Activated CD8-positive, alpha-beta memory T cell treated with anti-CD3 and anti-CD28 coated beads, Interleukin-2, amount 50 U/mL, for 48 hours (primary cell): ENCODE measurements at places on chromosomes 16 and 17.

GRCh38 chr17:42136654-42137051 is 14.0 kb downstream of the HSPB9 start:
- DNase-seq, result no peak

DNA sequence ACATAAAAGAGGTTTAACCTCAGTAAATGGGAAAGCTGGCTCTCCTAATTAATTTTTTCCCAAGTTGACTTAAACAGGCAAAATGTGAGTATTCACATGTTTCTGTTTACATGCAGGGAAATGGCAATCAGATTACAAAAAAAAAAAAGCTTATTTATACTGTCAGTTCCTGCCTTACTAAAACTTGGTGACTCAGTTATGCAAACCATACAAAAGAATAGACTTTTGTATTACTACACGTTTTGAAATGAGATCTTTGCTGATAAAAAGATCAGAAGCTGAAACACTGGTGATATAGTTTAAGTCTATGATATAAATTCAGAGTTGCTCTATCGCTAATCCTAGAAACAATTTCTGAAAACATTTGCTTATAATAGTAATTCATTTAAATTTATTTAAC is 9.4 kb upstream of the KCNJ2 start:
- DNase-seq, result no peak

DNA sequence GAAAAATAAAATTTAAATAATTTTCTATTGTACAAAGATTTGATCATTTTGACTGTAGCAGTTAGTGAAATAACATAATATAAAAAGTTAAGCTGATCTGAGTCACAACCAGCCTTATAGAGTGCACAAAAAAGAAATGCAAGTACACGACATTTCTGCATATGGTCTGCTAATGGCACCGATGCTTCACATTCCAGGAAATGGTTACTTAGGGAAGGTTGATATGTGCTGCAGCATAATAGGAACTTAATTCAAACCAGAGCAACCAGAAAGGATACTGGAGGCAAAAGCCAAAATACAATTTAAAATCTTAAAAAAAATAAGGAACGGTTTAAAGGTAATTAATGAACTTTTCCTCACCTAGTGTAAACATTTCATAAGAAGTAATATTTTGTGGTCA is 10.0 kb upstream of the CFDP1 start:
- DNase-seq, result no peak

- DNase-seq, result no peak
Measured at GRCh38 chr17:12230481-12231354, 210.0 kb downstream of the MAP2K4 start.

DNA sequence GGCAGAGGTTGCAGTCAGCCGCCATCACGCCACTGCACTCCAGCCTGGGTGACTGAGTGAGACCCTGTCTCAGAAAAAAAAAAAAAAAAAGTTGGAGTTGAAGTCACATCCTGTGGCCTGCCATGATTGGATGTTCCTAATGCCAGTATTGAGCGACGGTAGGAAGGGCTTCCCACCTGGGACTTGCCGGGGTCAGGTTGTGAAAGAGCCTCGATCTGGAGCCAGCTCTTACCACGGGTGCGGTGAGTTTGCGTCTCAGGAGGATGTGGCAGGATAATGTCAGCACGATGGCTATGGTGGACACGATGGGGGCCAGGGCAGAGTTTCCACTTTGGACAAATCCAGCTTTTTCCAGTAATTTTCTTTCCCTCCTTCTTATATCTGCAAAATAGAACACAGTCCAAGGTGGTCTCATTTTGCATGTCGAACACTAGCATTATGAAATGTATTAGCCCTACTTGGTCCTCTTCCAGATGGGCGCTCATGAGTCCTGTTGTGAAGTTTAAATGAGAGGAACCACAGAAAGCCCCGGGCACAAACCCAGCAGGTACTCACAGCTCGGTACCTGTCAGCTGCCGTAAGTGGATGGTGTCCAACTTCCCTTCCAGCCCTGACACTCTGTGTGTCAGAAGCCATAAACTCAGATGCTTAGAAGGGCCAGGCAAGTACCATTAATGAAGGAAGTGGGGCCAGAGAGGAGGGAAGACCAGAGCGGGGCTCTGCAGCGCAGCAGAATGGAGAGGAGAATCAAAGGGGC is 22.2 kb downstream of the ABCC12 start:
- no peak for DNase-seq

DNA sequence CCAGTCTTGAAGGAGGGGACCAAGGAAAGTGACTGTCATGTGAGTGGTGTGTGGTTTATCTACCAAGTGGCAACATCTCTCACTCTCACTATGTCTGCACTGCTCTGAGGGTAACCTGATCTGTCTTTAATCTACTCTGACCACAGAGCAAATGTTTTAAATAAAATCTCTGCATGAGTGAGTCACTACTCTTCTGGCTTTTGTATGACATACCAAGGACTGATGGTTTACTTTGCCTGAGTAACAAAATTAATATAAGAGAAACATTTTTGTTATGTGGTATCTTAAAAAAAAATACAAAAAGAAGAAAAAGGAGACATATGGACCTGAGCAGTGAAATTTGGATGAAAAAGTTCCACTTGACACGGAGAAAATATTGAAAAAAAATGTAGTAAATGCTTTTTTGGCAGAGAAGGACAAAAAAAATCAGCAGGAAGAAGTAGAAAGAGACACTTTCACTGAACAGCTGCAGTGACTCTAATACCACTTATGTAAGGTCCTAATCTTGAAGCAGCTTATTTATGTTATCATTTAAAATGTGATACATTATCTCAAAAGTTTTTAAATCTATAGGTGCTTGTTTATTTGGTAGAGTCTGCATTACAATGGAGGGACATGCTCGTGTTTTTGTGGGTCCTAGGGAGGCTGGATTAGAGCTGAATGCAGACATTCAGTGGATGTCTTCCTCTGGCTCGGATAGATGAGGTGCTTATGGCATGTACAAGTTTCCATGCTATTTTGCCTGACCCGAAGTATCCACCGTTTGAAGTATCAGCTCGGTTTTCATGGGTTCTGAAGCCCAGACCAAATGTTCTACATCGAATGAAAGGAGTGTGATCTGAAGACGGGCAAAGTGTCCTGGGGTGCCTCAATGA is 240.7 kb downstream of the MAP2K6 start:
- DNase-seq, result no peak

DNA sequence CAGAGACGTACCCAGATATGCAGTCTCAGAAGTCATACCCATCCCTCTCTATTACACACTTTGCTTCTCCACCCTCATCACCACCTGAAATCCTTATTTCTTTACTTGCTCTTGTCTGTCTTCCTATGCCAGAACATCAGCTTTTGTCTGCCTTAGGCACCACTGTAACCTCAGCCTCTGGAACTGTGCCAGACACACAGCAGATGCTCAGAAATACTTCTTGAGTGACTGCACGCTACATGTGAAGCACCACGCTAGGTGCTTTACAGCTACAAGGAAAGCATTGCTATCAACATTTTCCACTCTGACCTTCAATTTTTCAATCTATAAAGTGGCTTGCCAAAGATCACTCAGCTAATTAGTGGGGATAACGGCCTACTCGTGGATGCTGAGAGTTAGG is 226.8 kb downstream of the CHD9NB start:
- no peak for DNase-seq

- no peak for DNase-seq
Measured at GRCh38 chr17:63490329-63490728, 13.5 kb downstream of the ACE start.

DNA sequence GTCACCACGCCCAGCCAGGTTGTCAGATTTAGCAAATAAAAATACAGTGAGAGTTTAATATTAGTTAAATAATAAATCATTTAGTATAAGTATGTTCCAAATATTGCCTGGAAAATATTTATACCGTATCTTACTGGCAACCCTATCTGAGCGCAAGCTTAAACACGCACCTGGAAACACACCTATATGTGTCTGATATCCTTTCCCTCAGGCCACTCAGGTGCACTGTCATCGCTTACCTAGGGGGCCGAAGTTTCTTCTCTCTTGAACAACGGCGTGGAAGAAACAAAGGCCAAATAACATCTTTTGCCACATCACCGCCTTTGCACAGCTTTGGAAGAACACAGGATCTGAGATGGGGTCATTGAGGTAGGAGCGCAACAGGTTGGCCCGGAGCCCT is 54.0 kb downstream of the LYRM1 start:
- no peak for DNase-seq

- peak; percentile 83 for DNase-seq
Measured at GRCh38 chr17:67475161-67475937, 98.3 kb downstream of the PITPNC1 start.

DNA sequence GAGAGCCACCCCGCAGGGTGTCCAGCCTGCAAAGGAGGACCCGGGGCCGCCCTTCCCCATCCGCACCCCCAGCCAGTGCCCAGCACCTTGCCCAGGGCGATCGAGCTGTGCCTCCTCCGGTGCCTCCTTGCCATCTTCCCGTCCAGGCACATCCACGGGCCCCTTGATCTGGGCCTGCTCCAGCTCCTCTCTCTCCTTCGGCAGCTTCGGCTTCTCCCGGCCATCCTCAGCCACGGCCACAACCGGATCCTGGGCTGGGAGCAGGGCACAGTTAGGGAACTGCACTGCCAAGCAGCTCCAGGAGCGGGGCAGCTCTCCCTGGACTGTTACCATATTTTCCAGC is 13.8 kb downstream of the NDUFAF8 start:
- DNase-seq, result no peak

- no peak for DNase-seq
Measured at GRCh38 chr16:20241321-20241720, 86.0 kb downstream of the GP2 start.

GRCh38 chr17:13346996-13347762 is 254.6 kb downstream of the HS3ST3A1 start:
- no peak for DNase-seq

- DNase-seq, result no peak
Measured at GRCh38 chr17:46195939-46196716, 2.9 kb upstream of the KANSL1 start.

- DNase-seq, result no peak
Measured at GRCh38 chr17:80523956-80524712, 20.5 kb upstream of the RPTOR start.

GRCh38 chr17:49738456-49739163 is 25.3 kb downstream of the FAM117A start:
- no peak for DNase-seq

- no peak for DNase-seq
Measured at GRCh38 chr17:79922116-79922601, 82.9 kb upstream of the CBX4 start.

GRCh38 chr17:14417336-14417735 is 116.5 kb downstream of the HS3ST3B1 start:
- no peak for DNase-seq

GRCh38 chr17:40812639-40813038 is 9.8 kb downstream of the KRT10 start:
- DNase-seq, result no peak

DNA sequence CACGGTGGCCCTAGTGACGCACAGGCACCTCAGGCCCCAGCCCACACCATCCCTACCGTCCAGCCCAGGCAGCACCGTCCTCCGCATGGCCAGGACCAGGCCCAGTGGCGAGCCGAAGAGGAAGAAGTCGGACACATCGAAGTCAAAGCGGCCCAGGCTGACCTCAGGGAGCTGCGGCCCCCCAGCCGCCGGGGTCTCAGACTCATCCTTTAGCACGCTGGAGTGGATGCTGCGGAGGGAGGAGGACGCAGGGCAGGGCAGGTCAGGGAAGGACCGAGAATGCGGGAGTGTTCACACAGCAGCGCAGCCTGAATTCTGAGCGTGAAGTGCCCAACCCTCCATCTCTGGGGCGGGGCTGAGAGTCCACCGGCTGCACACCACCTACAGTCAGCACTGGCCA is 30.1 kb downstream of the PIMREG start:
- DNase-seq, result no peak

- peak; percentile 72 for DNase-seq
Measured at GRCh38 chr16:11915114-11915643, 577 bp downstream of the GSPT1 start.

GRCh38 chr17:30958187-30958586 is 12.7 kb upstream of the RNF135 start:
- DNase-seq, result peak; percentile 8

DNA sequence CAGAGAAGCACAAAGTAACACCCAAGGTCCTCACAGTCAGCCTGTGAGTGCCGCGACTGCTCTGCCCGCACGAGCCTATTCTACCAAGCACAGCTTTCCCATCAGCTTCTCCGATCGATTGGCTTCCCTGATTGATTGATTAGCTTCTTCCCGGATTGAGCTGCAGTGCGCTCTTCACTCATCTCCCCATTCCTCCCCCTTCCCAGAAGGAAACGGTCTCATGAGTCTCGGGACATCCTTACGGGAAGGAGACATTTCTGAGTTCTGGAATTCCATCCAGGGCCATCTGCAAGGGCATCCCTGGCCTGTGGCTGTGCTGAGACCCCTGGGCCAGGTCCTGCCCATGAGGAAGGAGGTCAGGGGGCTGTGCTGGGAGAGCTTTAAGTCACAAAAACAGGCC is 18.0 kb downstream of the PIEZO1 start:
- DNase-seq, result no peak

DNA sequence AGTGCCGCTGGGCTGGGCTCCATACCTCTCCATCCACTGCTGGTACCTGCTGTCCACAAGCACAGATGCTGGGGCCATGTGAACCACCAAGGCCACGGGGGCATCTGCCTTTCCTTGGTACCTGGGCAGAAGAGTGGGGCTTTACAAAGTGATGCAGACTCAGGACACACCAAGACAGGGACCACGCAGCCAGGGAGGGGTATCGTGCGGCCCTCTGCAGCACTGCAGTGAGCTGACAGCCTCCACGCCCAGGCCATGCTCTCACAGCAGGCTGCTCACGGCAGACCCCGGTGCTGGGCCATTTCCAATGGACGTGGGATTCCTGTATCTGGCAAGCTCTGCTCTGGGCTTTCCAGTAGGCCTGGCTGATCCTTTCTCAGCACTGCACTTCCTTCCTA is 14.4 kb downstream of the ELAC2 start:
- no peak for DNase-seq

DNA sequence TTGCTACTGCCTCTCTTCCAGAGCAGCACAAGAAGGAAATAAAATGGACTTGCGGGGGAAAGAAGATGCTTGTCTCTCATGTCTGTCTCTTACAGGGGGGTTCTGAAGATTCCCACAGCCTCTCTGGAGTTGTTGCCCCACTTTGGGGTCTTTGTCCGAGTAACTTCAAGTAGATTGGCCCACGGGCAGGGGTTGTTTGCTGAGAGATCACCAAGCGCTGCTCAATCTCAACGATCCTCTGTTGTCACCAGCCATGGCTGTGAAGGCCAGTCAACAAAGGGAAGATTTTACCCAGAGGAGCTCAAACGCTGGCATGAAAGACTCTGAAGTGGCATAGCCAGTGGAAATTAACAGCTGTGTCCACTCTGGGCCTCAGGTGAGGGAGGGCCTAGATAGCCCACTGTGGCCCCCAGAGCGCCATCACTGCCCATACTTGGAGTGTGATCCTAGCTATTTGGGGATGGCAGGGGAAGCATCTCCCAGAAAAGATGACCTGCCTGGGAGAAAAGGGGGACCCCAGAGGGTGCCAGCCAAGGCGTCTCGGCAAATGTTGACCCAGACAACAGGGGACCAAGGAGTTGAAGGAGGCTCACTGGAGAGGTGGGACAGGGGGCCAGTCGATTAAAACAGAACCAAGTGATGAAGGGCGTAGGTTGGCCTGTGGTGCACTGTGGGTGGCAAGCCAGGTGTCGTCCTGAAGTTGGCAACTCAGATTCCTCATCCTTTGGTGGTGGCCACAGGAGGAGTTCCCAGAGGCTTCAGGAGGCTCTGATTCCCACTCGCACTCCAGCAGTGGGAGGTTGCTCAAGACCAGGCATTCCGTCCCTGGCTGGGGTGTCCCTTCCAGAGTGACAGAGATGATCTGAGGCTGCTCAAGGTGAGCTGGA is 28.0 kb downstream of the SLC13A5 start:
- no peak for DNase-seq
